ENCODE measurements at places on chromosomes 4 and X.

DNA sequence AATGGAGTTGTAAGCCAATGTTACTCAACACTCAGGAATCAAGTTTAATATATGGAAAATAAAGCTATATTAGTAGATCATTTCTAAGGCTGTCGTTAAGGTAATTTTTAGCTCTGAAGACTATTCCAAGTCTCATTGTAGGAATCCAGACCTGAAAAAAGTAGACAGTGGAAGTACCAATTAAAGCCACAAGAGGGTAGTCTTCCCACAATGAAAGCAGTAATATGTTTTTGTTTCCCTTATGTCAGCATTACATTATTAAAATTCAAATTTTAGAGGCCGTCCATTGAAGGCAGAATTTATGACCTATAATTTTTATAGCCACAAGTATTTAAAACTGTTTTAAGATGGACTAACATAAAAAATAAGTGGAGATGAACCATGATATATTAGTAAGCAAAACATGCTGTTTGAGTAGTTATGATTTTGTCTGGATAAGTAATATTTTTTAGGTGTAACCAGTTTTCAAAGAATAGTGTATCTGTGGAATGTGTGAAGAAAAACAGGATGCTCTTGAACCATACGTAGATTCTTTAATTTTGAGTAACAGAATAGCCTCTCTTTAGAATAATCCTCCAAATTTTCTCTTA, 372.6 kb upstream of the TECRL start:
- DNase-seq = peak; percentile 70

DNA sequence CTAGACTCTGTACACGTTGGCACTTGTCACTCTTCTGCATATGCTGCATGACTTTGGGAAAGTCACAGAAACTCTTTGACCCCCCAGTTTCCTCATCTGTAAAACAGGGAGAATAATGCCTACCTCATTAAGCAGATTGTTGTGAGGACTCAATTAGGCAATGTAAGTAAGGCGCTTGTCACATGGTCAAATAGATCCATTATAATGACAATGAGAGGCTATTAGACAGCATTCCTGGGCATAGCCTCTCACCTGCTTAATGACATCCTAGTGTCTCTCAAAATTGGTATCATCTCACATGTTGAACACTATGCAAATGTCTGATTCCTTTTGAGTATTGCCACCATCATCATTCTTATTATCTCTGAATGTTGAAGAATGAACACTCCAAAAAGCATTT, 172.6 kb upstream of the JADE1 start:
- DNase-seq = no peak

GRCh38 chrX:40380655-40381488, 199.9 kb upstream of the ATP6AP2 start:
- DNase-seq = no peak

DNA sequence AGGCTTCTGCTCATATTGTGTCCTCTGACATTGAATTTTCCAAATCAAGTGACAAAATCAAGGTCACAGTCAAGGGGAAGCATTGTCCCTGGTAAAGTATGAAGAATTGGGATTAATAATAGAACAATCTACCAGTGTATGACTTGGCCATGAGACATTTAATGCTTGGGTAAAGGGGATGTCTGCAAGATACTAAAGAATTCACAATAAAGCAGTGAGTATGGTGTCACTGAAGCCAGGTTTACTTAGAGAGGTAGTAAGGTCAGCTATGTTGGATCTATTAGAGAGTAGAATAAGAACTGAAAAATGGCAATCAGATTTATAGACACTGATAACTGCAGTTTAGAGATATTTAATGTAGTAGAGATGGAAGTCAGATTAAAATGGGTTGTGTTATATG, 349.2 kb downstream of the BMPR1B start:
- DNase-seq = no peak

DNA sequence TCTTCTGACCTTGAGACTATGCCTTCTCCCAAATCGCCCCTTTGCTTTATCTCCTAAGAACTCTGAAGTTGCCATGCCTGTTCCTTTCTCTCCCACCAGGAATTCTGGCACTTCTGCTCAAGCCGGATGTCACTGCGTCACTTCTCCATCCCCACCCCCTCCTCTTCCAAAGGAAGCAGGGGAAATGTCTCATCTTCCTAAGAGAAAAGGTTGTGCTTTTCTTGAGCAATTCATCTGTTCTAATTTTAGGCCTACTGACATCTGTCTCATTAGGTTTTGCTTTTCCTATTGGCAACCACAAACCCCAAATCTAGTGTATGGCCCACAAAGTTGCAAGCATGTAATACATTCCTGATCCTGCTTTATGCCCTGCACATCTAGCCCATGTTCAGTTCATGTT, 163.1 kb upstream of the PLAC1 start:
- DNase-seq = no peak

DNA sequence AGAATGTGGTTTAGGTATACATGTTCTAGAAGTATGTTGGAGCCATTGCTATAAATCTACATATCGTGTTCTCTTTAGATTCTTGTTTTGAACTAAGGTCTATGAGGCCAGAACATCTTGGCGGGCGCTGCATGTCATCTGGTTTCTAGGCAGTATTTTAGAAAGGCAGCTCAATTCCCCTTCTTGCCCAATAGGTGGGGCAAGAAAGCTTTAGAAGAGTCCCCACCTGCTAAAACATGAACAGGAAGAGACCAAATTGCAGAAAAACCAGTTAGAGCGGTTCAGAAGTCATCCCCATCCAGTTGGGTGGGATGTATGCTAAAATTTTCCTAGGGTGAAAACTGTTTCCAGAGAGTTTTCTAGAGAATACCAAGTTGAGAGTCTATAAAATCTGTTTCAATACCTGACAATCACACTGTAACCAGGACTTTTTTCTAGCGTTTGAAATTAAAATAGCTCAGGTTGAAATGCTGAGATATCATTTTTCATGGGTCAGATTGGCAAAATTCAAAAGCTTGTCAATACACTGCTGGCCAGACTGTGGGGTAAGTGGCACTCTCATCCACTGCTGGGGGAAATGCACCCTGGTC, 17.5 kb upstream of the SH3KBP1 start:
- DNase-seq = no peak

DNA sequence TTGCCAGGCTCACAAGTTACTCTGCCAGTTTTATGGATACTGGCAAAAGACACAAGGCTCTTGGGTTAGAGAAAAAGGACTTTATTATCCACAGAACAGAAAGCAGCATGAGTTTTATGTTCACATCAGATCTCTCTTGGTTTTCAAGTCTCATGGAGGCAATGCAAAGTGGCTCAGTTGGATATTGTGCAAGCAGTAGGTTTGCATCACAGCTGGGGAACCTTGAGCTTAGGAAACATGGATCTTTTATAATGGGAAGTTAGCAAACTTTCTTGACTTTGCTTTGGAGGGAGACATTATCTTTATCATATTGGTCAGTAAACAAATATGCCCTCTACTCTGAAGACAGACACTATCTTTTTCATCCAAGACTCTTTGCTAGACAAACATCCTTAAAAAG, 109.2 kb upstream of the GRPR start:
- no peak for DNase-seq

- DNase-seq = no peak
Measured at GRCh38 chrX:153773218-153773611, 7.6 kb upstream of the SRPK3 start.

GRCh38 chr4:110046588-110047049, 133.9 kb downstream of the EGF start:
- no peak for DNase-seq

- no peak for DNase-seq
Measured at GRCh38 chrX:154046940-154047610, 27.4 kb upstream of the IRAK1 start.

- no peak for DNase-seq
Measured at GRCh38 chr4:129545599-129546278, 449.8 kb downstream of the C4orf33 start.

GRCh38 chrX:98398542-98398941, 1514.8 kb downstream of the RPA4 start:
- no peak for DNase-seq

GRCh38 chr4:5422195-5422594, 286.2 kb downstream of the EVC2 start:
- no peak for DNase-seq

DNA sequence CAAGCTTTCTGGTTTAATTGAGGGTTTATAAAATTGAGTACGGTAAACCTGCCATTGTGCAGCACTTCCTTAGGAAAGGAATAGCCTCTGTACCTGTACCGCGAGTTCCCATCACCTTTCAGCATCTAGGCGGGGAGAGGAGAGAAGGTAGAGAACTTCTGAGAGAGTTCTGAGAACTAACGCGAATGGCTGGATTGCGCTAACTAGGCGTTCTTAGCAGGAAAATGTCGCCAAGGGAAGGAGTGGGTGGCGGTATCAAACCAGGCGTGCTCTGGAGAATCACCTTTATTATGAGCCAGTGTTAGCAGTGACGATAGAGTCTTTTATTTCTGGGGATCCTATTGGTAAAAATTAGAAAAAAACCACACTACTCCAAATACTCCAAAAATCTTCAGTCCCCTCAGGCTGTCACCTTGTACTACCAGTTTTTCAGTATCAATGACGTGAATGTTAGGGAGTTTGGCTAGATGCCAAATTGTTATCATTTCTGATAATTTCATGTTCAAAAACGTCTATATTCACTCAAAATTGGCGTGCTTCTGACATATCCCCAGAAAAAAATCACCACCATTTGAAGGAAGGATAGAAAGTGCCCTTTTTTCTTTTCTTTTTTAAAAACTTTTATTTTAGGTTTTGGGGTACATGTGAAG, 1.4 kb downstream of the UGT8 start:
- DNase-seq = no peak

- DNase-seq = no peak
Measured at GRCh38 chr4:180675359-180675650, 1567.9 kb upstream of the TENM3 start.

- no peak for DNase-seq
Measured at GRCh38 chr4:84847978-84848377, 118.5 kb downstream of the WDFY3 start.

DNA sequence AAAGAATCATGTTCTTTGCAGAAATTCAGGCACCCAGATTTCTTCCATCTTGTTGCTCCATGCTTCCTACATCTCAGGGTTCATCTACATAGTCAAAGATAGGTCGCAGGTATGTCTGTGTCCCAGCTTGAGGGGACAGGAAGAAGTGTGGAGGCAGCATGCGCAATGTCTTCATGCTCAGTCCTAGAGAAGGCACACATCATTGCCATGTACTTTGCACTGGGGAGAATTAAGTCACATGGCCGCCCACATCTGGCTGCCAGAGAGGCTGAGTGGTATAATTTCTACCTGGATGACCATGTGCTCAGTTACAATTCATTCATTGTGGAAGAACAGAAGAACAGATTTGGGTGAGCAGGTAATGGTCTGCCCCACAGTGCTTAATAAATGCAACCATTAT, 54.1 kb downstream of the GAB1 start:
- no peak for DNase-seq

DNA sequence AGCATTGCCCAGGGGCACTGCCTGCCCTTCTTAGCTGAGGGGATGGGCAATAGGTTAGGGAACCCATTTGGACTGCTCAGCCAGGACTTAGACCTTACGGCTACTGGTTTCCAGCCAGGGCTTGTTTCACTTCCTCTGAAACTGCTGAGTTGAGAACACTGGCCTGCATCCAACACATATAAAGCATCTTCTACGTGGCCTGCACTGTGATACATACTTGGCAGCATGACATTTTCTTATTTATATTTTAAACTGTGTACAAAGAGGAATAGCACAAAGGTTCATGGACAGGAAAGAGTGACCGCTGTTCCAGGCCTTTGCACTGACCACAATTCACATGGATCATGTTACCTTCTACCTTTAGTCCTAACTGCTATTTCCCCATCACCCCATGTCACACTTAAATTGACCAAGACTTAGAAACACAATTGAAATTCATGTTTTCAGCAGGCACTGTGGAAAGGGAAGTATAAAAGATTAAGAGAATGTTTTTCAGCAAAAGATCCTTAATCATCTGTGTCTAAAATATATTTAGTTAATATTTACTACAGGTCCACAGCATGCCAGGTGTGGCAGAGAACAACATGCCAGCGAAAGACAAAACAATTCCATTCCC, 43.7 kb downstream of the NLGN4X start:
- DNase-seq = no peak

- DNase-seq = no peak
Measured at GRCh38 chrX:154529206-154529612, 13.2 kb upstream of the FAM3A start.

DNA sequence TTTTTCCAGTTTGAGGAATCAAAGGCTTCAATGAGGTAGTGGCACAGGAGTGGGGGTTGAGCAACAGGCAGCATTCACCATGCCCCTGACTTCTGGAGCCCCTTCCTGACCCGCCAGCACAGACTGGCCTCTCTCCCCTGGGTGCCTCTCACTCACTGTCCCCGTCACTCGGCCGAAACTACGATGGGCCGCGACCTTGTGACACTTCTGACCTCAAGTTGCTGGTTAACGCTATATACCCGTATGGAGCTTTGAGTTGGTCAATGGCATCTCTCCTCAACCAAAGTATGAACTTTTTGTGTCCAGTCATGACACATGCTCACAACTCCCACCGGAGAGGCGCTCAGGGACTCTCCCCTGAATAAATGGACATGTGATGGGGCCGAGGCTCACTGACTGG, 72.1 kb downstream of the IRF2 start:
- no peak for DNase-seq

DNA sequence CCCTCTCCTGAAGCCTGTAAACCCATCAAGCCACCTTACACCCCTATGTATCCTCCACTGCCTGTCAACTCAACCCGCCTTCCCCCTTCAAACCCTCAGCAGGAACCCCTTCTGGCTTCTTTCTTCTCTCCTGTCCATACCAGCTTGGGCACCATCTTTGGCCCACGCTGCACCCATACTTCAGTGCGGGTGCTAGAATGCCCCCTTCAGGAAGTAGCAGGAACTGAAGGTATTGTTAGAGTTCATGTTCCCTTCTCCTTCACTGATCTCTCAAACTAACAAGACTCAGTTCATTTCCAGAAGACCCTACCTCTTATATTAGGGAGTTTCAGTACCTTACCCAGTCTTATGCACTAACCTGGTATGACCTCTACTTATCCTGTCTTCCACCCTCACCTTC, 1.5 kb upstream of the UGT2B17 start:
- DNase-seq = no peak

DNA sequence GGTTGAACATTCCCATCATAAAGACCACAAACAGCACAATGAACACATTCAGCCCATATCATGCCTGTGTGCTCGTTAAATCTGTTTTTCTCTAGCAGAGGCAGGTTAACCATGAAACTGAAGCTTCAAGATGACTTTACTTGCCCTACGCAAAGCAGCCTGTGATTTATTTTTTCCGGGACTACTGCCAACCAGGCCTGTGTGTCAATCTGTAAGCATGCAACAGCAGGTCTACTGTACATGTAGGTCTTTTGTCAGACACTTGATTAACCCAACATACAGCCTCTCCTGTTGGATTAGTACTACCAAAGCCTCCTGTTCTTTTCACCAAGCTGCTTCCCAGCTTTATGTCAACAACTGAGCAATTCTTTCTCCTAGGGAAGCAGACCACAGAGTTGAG, 85.5 kb upstream of the ACSL1 start:
- DNase-seq = no peak

GRCh38 chrX:103002576-103002975, 61.4 kb downstream of the BEX1 start:
- DNase-seq = no peak

Measured in SK-N-MC (cell line).